ENCODE measurements at places on chromosomes 1 and 21.
A peak's percentile ranks its signal among the peaks of the same experiment; 100 is the strongest.

- DNase-seq: no peak
These were observed 157.6 kb downstream of the PGBD5 start for GRCh38 chr1:230268371-230269170.

GRCh38 chr1:18632783-18633421 is 2.3 kb downstream of the PAX7 start:
- peak; percentile 80 for DNase-seq

DNA sequence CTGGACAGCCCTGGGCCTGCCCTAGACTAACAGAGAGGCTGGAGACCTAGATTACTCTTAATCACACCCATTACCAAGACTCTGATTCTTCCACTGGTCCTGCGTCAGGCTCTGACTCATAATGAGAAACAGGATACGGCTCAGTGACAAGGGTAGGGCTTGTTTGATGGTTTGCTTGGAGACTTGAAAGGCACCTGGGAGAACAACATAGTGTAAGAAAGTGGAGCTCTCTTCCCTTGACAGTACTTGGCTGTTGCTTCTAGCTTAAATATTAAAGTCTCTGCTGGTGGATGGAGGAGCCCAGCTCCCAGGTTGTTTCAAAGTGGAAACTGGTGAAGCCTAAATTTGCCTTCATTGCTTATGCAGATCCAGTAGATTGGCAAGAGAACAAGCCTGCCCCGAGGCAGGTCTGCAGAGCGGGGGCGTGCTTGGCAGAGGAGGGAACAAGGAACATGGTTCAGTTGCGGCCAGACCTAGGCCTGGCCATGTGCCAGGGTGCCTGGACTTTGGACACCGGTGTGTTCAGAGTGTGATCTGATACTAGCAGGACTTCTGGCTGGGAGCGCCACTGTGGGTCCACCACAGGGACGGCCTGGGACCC is 480.6 kb downstream of the CAMTA1 start:
- no peak for DNase-seq

DNA sequence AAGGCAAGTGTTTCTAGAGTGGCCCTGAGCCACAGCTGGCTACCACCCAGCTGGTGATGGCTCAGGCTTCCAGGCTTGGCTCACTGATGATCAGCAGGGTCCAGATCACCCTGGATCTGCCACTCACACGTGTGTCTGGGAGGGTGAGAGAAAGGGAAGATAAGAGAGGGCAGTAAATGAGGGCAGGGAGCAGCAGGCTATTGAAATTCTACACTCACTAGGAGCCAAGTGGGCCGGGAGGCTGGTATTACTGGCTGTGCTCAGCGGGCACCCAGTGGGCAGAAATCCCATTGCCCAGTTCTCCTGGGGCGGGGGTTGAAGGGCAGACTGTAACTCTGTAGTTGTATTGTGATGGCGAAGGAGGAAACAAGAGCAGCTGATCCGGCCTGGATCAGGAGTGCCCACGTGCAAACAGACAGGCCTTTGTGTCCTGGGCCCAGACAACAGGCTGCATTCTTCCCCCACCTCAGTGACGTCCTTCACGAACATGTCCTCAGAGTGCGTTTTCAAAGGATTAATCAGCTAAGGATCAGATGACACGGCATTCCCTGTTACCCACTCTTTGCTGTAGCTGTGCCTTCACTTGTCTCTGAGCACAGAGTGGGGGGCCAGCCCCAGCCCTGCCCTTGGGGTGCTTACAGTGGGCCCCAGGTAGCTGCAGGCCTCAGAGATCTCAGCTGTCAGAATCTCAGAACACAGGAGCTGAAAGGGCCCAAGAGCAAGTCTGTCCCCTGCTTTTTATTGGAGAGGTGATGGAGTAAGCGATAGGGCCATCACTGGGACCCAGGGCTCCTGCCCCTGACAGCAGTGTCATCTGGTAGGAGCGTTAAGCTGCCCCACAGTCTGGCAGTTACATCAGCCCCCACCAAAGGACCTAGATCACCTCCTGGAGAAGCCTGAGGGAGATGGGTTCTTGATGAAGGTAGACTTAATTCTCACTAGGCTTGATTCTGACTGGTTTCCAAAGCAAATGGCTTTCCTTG is 60.5 kb downstream of the ATP1A1 start:
- DNase-seq: no peak

GRCh38 chr1:69483246-69483645 is 84.5 kb upstream of the LRRC7 start:
- DNase-seq: no peak

DNA sequence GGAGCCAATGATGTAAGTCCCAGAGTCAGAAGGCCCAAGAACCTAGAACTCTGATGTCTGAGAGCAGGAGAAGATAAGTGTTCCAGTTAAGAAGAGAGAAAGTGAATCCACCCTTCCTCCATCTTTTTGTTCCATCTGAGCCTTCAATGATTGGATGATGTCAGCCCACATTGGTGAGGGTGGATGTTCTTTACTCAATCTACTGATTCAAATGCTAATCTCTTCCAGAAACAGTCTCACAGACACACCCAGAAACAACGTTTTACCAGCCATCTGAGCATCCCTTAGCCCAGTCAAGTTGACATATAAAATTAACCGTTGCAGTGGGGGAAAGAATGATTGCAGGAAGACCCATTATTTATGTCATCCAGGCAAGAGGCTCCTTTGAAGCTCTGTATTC is 16.5 kb upstream of the RNF220 start:
- no peak for DNase-seq

- DNase-seq: no peak
These were observed 905 bp downstream of the LCE3E start for GRCh38 chr1:152565535-152566215.

GRCh38 chr1:155123801-155124200 is 3.9 kb upstream of the EFNA1 start:
- DNase-seq: no peak

DNA sequence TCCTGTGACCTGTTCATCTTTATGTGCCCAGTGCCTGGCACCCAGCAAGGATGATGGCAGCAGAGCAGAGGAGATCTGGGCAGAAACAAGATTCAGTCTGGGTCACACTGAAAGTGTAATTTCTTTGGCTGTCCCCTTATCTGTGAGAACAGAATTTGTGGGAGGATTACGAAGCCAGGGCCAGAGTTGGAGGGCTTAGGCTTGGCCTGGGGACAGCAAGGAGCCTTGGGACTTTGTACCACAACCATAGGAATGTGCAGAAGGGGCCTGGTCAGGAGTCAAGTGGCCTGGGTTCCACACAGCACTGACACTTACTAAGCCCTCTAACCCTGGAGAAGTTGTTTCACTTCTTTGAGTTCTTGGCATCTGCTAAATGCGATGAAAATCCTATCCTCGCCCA is 12.8 kb downstream of the PMVK start:
- DNase-seq: no peak
